NB4 (cell line): ENCODE measurements at places on chromosomes 6 and 20.

GRCh38 chr20:58810116-58810878 lies 40.4 kb downstream of the GNAS-AS1 start:
- DNase-seq: peak; percentile 94

DNA sequence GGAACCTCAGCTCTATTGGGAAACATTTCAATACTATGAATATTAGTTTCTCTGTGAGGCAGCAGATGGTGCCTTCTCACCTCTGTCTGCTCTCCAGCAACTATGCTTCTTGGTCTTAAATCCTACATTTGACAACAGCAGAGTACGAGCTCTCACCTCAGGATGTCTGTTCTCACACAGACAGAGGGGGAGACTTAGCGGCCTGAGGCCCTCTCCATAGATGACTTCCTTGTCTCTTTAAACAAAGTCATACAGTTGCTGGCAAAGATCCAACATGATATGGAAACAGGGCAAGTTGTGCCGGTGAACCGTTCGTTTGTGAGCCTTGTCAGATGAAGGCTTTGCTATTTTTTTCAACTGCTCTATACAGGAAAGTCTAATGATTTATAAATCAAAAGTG lies 43.7 kb upstream of the GABRR1 start:
- DNase-seq: peak; percentile 45

GRCh38 chr20:37384683-37385174 lies 38.8 kb downstream of the SRC start:
- peak; percentile 79 for DNase-seq

- peak; percentile 17 for DNase-seq
These were observed 735.4 kb downstream of the CBLN4 start for GRCh38 chr20:55269913-55270312.

DNA sequence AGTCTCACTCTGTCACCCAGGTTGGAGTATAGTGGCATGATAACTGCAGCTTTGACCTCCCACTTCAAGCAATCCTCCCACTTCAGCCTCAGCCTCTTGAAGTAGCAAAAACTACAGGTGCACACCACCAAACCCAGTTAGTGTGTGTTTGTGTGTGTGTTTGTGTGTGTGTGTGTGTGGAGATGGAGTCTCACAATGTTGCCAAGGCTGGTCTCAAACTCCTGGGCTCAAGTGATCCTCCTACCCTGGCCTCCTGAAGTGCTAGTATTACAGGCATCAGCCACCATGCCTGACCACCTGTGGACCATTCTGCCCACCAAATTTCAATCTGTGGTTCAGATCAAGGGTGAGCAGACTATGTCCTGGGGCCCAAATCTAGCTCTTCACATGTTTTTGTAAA lies 8.8 kb downstream of the FASTKD5 start:
- no peak for DNase-seq

GRCh38 chr20:54088430-54088829 lies 18.0 kb upstream of the BCAS1 start:
- no peak for DNase-seq

DNA sequence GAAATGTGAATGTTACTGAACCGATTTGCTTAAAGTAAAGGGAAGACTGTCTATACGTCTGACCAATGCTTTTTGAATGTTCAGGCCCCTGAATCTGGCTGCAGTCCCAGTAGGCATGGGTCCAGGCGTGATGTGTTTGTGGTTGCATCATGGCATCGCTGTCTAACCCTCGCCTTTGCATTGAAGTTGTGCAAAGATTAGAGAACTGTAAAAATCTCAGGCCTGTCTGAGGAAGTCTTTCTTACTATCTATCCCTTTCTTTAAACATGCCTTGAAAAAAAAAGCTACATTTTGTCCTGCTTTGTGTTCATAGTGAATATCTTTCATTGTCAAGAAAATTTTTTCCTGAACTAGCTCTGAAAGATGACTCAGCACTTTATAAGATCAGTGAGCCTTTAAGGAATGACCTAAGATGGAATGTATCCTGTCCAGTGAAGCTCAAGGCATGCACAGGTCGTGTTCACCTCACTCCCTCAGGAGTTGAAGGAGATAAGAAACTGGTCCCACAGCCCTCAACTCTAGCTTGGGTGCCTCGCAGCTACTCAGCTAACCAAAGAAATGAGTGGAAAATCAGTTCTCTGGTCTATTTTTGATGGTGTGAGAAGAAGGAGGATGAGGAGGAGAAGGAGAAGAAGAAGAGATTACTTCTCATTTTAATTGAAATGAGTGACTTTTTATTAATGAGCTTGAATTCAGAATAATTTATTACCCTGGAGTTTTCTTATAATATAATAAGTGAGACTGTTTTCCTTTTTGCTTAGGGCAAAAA lies 48.6 kb downstream of the TPD52L1 start:
- DNase-seq: no peak
